ENCODE measurements at places on chromosomes 1 and 21. TPM values are rescaled to one million over a fixed set of nuclear protein-coding genes. Genes with fewer than 3 reads are reported as not detected.

Gene CD101
- total RNA-seq = 0.97 TPM

Gene OTUD3
- total RNA-seq = 8.1 TPM

Gene KRTAP21-2
- total RNA-seq = not detected

Gene HORMAD1
- total RNA-seq = not detected

Gene SZRD1
- total RNA-seq = 164 TPM

Gene ETV3L
- total RNA-seq = not detected

Gene CPTP
- total RNA-seq = 29.5 TPM

Gene CTSS
- total RNA-seq = 5.7 TPM

Gene FCRLB
- 0.62 TPM for total RNA-seq

Gene TAL1
- total RNA-seq = 50.2 TPM

Gene C4BPA
- not detected for total RNA-seq

Gene S100A2
- total RNA-seq = 4.0 TPM

Gene MYOG
- not detected for total RNA-seq

Gene KCNQ4
- 0.07 TPM for total RNA-seq

Gene EFNA4
- total RNA-seq = 17.5 TPM

Gene CLDN14
- total RNA-seq = 1.0 TPM

Gene C1orf56
- total RNA-seq = 3.5 TPM

Gene RBP7
- total RNA-seq = not detected

Gene SPRR3
- not detected for total RNA-seq

Gene SMIM34
- not detected for total RNA-seq

Gene DNAJC28
- total RNA-seq = 1.0 TPM

Gene MX1
- total RNA-seq = 4.3 TPM
